HFFc6 (cell line): ENCODE measurements at places on chromosomes 5 and 9. TPM values are rescaled to one million over a fixed set of nuclear protein-coding genes. Genes with fewer than 3 reads are reported as not detected.
A peak's percentile ranks its signal among the peaks of the same experiment; 100 is the strongest.

DNA sequence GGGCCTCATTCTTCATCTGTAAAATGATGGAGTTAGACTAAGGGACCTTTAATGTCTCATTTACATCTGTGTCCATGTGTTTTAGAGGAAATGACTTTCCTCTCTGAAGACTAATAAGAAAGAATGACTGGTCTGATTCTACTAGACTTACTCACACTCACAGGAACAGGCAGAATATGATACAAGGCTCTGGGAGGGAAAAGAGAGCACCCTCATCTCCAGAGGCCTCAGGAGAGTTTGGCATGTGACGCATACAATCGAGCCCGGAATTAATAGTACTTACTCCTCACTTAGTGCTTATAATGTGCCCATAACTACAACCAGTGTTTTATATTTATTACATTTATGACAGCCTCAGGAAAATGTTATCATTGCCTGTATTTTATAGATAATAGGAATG is 608.7 kb downstream of the KCTD16 start:
- no peaks in the 10 kb centered on the region for H3K36me3 ChIP-seq
- H3K4me3 ChIP-seq = peak overlapping the region; percentile 28; the same call in 1 of the 2 replicates
- peaks cover 43% of the 10 kb centered on the region for H3K4me1 ChIP-seq
- H3K27ac ChIP-seq = peak overlapping the region; percentile 61; the same call in 1 of the 2 replicates
- DNase-seq = peak; percentile 15

- DNase-seq = peak; percentile 60
- H3K4me3 ChIP-seq = peak overlapping the region; percentile 55
Measured at GRCh38 chr5:77431286-77431685, 60.8 kb downstream of the WDR41 start.

GRCh38 chr5:110347781-110348180 is 378.7 kb downstream of the TMEM232 start:
- H3K27me3 ChIP-seq = no peaks in the 10 kb centered on the region; the same call in 1 of the 2 replicates
- H3K36me3 ChIP-seq = no peaks in the 10 kb centered on the region
- no peak for DNase-seq
- no peak overlapping the region for H3K27ac ChIP-seq
- H3K4me3 ChIP-seq = no peak overlapping the region
- no peaks in the 10 kb centered on the region for H3K4me1 ChIP-seq

CARD9 gene
- total RNA-seq = 3.2 and 21.0 TPM in 2 replicates

- H3K4me3 ChIP-seq = no peak overlapping the region
- H3K36me3 ChIP-seq = no peaks in the 10 kb centered on the region
- DNase-seq = no peak
- no peaks in the 10 kb centered on the region for H3K4me1 ChIP-seq
- peaks cover 29% of the 10 kb centered on the region for H3K27me3 ChIP-seq
Measured at GRCh38 chr9:136143215-136144001, 24.7 kb upstream of the TMEM250 start.

- peaks cover 19% of the 10 kb centered on the region for H3K4me1 ChIP-seq
- no peaks in the 10 kb centered on the region for H3K27me3 ChIP-seq
- peak overlapping the region; percentile 22; the same call in 1 of the 2 replicates for H3K27ac ChIP-seq
Measured at GRCh38 chr9:71984403-71984802, 73.0 kb downstream of the C9orf85 start.

GRCh38 chr5:72268753-72269410 is 51.2 kb downstream of the MRPS27 start:
- peaks cover 28% of the 10 kb centered on the region for H3K4me1 ChIP-seq
- no peak overlapping the region for H3K27ac ChIP-seq
- no peaks in the 10 kb centered on the region; the same call in 1 of the 2 replicates for H3K27me3 ChIP-seq
- DNase-seq = peak; percentile 61
- no peaks in the 10 kb centered on the region for H3K36me3 ChIP-seq
- no peak overlapping the region for H3K4me3 ChIP-seq

GRCh38 chr5:144332265-144332664 is 161.6 kb downstream of the KCTD16 start:
- H3K4me1 ChIP-seq = peaks cover 48% of the 10 kb centered on the region
- DNase-seq = peak; percentile 13
- no peaks in the 10 kb centered on the region; the same call in none of the 2 replicates for H3K27me3 ChIP-seq
- no peak overlapping the region for H3K4me3 ChIP-seq
- no peak overlapping the region for H3K27ac ChIP-seq

DNA sequence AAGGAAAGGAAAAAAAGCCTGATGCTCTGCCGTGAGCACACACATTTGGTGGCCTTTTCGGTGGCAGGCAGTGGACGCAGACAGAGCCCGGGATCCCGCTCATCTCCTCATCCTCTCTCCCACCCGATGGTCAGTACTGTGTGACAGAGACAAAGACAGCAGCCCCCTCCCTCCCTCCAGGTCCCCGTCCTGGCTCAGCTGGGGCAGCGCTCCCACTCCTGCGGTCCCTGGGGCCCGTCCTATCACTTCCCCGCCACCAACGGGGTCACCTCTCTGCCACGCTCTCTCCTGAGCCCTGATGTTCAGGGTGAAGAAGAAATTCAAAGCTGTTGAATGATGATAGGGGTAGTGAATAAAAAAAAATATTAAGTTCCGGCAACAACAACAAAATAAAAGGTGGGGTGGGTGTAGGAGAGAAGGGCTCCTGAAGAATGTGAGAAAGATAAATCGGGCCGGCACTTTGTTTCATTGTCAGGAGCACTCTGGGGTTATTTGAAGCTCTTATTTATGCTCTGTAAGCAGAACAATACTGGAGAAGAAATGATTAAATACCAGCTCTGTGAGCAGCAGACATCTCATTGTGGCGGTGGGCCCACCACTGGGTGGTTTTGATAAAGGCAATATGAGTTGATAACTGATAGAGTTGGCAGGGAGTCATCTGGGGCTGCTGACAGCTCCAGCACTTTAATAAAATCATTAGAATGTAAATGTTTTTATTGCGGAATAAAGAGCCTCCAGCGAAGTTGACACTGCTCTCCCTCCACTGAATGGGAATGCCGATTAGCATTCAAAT is 417.7 kb downstream of the IRX1 start:
- no peaks in the 10 kb centered on the region for H3K4me1 ChIP-seq
- no peak for DNase-seq
- 0 out of 2 replicates have a peak, but pooled peaks cover 2% of the 10 kb centered on the region for H3K27me3 ChIP-seq

GRCh38 chr5:172420235-172420939 is 33.9 kb downstream of the SH3PXD2B start:
- DNase-seq = peak; percentile 85
- peak overlapping the region; percentile 39 for H3K27ac ChIP-seq
- H3K4me1 ChIP-seq = peaks cover 47% of the 10 kb centered on the region
- H3K36me3 ChIP-seq = peaks cover 6% of the 10 kb centered on the region
- H3K4me3 ChIP-seq = no peak overlapping the region
- H3K27me3 ChIP-seq = peaks cover 3% of the 10 kb centered on the region; the same call in 1 of the 2 replicates

RASGEF1C gene
- not detected in 3 replicates for total RNA-seq

SPINK5 gene
- total RNA-seq = not detected in 3 replicates

- DNase-seq = no peak
- H3K4me3 ChIP-seq = no peak overlapping the region
- no peaks in the 10 kb centered on the region for H3K27me3 ChIP-seq
- peaks cover 6% of the 10 kb centered on the region for H3K4me1 ChIP-seq
- H3K27ac ChIP-seq = no peak overlapping the region; the same call in 1 of the 2 replicates
Measured at GRCh38 chr9:20701060-20701459, 17.0 kb downstream of the FOCAD start.

DNA sequence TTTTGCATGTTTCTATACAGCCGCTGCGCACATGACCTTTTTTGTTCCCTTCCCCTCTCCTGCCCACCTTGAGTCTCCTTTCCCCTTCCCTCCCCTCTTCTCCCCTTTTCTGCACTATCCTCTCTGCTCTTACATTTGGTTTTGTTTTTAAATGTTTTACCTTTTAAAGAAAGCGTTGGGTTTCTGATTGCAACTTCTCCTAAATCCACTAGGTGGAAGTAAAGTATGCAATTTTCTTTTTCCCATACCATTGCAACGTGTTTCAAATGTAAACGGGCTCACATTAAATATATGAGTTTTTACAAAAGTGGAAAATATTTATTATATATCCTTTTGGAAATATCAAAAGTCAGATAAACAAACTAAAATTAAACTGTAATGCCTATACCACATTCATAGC is 500.9 kb downstream of the DIRAS2 start:
- H3K4me3 ChIP-seq = no peak overlapping the region
- H3K27me3 ChIP-seq = peaks cover 4% of the 10 kb centered on the region
- H3K4me1 ChIP-seq = no peaks in the 10 kb centered on the region
- H3K27ac ChIP-seq = no peak overlapping the region

- peaks cover 66% of the 10 kb centered on the region for H3K4me1 ChIP-seq
- peak overlapping the region; percentile 92 for H3K27ac ChIP-seq
- DNase-seq = peak; percentile 91
- H3K36me3 ChIP-seq = peaks cover 22% of the 10 kb centered on the region
Measured at GRCh38 chr9:134707031-134707680, 65.6 kb downstream of the COL5A1 start.

- DNase-seq = peak; percentile 2
- no peaks in the 10 kb centered on the region for H3K4me1 ChIP-seq
- no peak overlapping the region for H3K4me3 ChIP-seq
- no peaks in the 10 kb centered on the region for H3K27me3 ChIP-seq
- no peaks in the 10 kb centered on the region for H3K36me3 ChIP-seq
- H3K27ac ChIP-seq = no peak overlapping the region
Measured at GRCh38 chr5:152542741-152543140, 137.7 kb upstream of the NMUR2 start.

DNA sequence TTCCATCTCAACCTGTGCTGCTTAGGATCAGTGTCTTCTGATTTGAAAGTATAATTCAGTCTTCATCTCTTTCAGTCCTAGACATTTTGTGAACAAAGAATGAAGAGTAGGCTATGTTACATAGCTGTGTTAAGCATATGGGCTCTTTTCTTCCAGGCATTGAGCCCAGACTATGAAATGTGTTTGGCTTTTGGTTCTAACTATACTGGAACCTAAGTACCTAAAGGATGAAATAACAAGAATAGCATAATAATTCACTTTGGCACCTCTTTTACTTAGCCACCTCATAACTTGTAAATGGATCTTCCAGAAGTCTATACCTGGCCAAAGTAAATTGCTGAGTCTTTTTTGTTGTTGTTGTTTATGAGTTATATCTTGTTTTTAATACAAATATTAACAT is 71.4 kb downstream of the SLF1 start:
- peaks cover 45% of the 10 kb centered on the region for H3K4me1 ChIP-seq
- no peak overlapping the region for H3K27ac ChIP-seq
- H3K36me3 ChIP-seq = no peaks in the 10 kb centered on the region; the same call in 1 of the 2 replicates
- no peak overlapping the region for H3K4me3 ChIP-seq

SAXO1 gene
- not detected in 3 replicates for total RNA-seq

NUTM2F gene
- total RNA-seq = not detected in 3 replicates

- H3K4me1 ChIP-seq = peaks cover 19% of the 10 kb centered on the region
- H3K27ac ChIP-seq = no peak overlapping the region
- no peak overlapping the region for H3K4me3 ChIP-seq
Measured at GRCh38 chr9:93569621-93570174, 6.7 kb upstream of the PHF2 start.

SOX30 gene
- 0.16 TPM in 1 of 2 replicates, not detected in the other for total RNA-seq
